ENCODE measurements at places on chromosomes 7 and 10.

DNA sequence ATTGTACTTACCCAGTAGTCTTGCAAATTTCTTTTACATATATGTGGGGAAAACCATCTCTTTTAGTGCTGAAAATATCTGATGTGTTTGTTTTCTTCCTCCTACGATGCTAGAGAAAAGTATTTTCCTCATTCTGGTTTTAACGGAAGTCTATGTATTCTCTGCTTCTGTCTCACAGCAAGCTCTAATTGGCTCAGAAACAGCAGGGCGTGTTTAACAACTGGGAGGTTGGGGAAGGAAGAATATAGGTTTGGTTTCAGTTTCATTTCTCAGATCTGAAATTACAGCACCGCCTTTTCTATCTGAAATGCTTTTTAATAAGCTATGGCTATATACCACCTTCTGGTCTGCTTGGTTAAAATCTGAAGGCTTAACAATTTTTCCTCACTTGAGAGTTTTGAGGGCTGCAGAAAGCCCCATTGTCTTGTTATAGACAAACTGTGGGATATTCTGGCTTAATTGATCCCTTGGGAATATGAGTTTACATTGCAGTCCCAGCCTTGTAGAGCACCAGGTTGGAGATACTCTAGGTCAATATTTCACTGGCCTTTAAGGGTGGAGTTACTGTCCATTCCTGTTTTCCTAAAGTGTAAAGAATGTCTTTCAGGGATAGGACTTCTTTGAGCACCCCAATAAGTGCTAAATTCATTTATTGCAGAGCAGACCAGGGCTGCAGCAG lies at the start of gene SAMD9:
Gene SAMD9 (minus strand): TSS at position 128 of the 679 bp plus-strand sequence. CDS start 11,882 bp downstream, outside the sequence.
- peak; percentile 82 for DNase-seq

GRCh38 chr7:29139191-29139590 lies 7.1 kb downstream of the CPVL start:
- peak; percentile 14 for DNase-seq

DNA sequence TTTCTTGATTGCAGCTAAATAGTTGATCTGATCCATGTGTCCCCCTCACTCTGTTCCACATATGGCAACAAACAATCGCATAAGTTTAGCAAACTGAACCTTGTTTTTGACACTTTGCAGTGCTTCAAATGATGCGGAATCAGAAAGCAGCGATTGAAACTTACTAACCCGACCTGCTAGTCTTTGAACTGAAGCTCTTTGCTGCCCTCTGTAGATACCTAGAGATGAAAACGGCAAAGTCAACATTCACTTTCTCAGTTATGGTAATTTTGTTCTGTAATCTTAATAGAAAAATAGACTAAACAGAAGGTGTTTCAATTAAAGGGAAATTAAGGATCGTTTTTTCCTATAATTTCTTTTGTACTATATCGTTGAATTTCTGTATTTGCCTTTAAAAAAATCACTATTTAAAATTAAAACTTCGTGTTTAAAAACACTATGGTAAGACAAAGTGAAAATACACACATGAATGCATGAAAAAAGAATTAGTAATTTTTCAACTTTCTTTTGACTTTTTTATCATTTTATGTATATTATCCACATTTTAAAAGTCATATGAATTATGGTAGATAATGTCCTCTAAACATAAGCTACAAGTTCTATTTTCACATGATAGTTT lies 276.5 kb downstream of the MAGI2 start:
- peak; percentile 38 for DNase-seq

GRCh38 chr7:50329775-50330174 lies 25.3 kb downstream of the IKZF1 start:
- no peak for DNase-seq

- DNase-seq, result no peak
These were observed 202.6 kb downstream of the PPP1R3A start for GRCh38 chr7:113715981-113716856.

DNA sequence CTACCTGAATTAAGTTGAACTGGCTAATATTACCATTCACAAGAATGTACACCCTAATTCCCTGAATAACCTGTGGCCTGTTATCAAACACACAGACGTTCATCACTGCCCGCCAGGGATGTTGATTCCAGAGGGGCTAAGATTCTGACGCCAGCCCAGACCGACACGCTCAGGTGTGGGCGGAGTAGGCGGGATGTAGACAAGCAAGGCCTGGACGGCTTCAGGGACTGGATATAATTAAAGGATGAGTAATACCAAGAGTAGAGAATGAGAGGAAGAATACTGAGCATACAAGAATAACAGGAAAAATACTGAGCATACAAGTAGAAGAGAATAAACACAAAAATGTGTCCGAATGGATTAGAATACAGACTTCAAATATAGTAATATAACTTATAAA lies 29.0 kb downstream of the CUBN start:
- DNase-seq, result peak; percentile 32

- DNase-seq, result no peak
These were observed 444.7 kb downstream of the MAGI2 start for GRCh38 chr7:79008786-79009185.

- peak; percentile 30 for DNase-seq
These were observed 15.6 kb upstream of the AKR1C3 start for GRCh38 chr10:5078547-5079180.

DNA sequence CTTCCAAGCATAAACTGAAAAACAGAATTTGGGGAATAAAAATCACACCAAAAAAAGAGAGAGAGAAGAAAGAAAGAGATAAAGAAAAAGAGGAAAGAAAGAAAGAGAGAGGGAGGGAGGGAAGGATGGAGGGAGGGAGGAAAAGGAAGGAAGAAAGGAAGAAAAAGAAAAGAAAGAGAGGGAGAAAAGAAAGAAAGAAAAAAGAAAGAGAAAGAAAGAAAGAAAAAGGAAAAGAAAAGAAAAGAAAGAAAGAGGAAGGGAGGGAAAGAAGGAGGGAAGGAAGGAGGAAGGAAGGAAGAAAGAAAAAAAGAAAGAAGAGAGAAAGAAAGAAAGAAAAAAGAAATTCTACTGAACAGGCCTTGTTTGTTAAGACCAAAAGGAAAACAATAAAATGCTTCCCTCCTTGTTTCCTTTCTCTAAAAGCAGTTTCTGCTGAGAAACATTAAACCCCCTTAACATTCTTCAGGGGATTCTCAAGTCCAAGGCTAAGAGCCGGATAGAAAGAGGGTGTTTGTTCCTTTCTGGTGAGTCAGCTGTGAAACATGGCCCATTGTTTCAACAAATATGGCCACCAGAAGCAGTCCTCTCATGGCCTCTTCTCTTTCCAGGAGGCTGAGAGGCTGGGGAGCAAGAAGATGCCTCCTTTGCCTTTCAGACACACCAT lies 46.9 kb upstream of the GPAM start:
- DNase-seq, result no peak

DNA sequence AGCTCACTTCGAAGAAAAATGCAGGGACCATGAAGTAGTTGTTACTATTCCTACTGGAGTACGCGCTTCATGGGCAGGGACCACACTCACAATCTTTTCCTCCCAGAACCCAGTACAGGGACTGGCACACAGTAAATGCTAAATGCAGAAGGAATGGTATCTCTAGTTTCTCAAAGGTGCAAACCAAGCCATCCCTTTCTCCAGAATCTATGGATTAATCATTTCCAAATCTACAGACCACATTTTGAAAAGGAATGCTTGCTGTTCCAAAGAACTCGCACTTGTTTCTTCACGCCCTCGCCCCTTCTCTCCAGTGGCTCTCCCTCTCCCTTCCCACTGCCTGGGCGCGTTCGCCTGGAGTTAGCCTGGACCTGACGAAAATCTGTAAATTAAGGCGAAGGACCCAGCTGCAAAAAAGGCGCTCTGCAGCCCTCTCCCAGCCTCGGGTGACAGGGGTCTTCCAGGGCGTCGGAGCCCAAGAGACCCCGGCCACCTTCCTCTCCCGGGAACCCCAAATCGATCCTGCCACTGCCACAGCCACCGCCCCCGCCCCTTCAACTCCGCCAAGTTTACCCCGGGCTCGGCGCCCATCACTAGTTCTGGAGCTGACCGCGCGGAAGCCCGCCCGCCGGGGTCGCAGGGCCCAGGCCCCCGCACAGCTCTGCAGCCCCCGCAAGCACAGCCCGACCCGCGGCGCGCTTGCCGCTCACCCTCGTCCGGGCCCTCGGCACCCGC lies 527 bp downstream of the PDIA4 start:
- no peak for DNase-seq

GRCh38 chr7:139367438-139368155 lies 7.9 kb downstream of the LUC7L2 start:
- no peak for DNase-seq

GRCh38 chr7:98202367-98203195 lies 8.7 kb upstream of the BHLHA15 start:
- no peak for DNase-seq

- DNase-seq, result no peak
These were observed 211.4 kb upstream of the MDFIC start for GRCh38 chr7:114710499-114710898.

- DNase-seq, result no peak
These were observed 175.9 kb downstream of the ANKRD30A start for GRCh38 chr10:37301271-37301670.

GRCh38 chr10:132827861-132828539 lies 42.1 kb upstream of the NKX6-2 start:
- no peak for DNase-seq

- peak; percentile 67 for DNase-seq
These were observed 12.1 kb downstream of the HKDC1 start for GRCh38 chr10:69232252-69232651.

DNA sequence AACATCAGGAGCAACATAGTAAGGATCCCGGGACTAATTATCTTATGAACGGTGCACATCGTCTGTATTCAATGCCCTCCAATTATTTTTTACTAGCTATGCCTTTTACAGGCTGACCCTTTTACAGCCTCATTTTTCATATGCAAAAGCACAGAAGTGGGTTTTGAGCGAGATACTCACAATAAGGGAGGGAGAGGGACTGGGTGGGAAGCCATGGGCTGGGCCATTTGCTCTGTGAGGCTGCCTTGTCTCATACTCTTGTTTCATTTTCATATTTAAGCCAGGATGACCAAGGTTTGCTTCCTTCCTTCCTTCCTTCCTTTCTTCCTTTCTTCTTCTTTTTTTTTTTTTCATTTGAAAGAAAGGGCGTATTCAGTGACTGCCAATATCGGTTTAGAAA lies 259.3 kb downstream of the TRIL start:
- no peak for DNase-seq

GRCh38 chr7:109639561-109639960 lies 1069.9 kb downstream of the DNAJB9 start:
- no peak for DNase-seq

DNA sequence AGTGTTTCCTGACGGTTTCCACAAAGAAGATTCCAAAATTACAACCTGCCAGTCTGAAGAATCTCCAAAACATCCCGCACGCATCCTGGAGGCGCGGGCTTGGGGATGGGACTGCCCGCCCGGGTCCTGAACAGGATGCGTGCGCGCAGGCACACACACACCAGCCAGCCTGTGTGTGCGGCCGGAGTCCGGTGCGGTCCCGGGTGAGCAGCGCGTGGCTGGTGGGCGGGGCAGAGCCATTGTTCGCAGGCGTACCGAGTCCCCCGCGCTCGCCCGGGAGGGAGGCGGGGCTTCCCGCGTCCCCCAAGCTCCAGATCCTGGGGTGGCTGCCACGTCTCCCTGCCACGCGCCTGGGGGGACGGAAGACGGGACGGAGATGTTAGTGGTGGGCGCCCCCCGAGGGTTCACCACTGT lies 675 bp upstream of the SCD start:
- DNase-seq, result peak; percentile 30

GRCh38 chr10:122013311-122013780 lies 24.4 kb downstream of the TACC2 start:
- DNase-seq, result no peak

GRCh38 chr7:100586266-100587025 lies at the start of gene FBXO24:
Gene FBXO24, plus strand, starts transcription at chr7:100586328. Its CDS starts 298 bp downstream, at chr7:100586626.
- peak; percentile 100 for DNase-seq

GRCh38 chr10:60032723-60033122 lies 126.4 kb upstream of the CCDC6 start:
- peak; percentile 23 for DNase-seq

GRCh38 chr7:25358926-25359325 lies 130.6 kb upstream of the NPVF start:
- DNase-seq, result no peak

- peak; percentile 37 for DNase-seq
These were observed 78.6 kb downstream of the LCOR start for GRCh38 chr10:96910488-96911395.
